ENCODE measurements at places on chromosomes 6 and 20.

DNA sequence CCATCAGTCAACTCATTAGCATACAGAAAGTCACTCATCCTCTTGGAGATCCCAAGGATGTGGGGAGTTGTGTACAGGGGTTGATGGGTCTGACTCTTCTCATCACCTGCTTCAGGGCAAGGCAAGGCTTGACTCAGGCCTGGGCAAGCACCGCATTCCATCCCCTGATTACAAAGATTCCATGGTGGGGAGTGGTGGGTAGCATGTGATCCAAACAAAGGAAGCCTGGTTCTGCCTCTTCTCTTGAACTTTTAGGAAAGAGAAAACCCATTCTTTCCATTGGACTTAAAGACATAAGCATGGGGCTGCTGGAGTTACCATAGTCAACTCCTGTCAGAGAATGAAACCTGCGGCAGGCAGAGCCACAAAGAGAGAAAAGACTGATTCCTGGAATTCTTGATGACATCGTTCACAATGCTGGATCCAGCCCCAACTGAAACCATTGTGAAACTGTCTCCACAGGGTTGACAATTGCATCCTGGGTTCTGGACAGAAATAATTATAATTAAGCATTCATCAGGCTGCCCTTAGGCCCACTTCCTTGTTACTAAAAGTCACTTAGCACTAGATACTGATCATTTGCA is 235.8 kb upstream of the KCNG1 start:
- no peak for DNase-seq

GRCh38 chr20:63831993-63832686 is 1.1 kb upstream of the ZBTB46 start:
- no peak for DNase-seq

DNA sequence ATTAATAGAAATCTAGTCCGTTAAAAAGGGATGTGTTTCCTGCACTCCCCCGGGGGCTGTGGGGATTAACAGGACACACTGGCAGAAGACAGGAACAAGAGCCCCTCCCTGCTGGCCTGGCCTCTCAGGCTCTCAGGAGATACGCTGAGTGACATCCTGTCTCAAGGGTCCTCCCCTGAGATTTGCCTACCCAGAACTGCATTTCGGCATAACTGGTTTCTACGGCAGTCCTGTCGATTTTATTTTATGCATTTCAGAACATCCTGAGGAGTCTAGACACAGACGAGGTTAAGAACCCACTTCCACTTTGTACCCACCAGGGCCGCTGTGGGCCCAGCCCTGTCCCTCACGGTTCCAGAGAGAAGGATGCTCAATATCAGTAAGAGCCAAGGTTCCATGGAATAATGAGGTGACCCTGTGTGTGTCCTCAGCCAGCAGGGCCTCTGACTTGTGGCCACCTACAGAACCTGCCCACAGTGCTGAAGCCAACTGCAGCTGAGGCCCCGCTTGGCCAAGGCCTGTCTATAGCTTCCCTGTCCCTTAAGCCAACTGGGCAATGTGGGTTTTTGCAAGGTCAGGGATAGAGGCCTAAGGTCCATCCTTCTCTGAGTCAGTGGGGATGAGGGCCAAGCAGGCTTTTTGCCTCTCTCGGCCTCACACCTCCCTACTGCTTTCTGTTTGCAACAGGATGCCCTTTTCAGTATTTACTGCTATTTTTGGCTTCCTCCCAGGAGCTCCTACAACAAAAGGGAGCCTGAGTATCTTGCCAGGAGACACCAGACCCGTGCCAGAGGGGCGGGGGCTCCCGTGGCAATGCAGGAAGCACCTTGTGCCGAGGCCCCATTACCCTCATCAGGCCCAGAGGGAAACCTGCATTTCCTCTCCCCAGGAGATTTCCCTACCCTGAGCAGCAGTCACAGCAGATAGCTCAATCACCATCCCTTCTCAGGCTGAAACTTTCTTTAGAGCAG is 14.7 kb downstream of the UQCC2 start:
- peak; percentile 68 for DNase-seq

- no peak for DNase-seq
These were observed 72.3 kb upstream of the IPCEF1 start for GRCh38 chr6:154428897-154429296.

DNA sequence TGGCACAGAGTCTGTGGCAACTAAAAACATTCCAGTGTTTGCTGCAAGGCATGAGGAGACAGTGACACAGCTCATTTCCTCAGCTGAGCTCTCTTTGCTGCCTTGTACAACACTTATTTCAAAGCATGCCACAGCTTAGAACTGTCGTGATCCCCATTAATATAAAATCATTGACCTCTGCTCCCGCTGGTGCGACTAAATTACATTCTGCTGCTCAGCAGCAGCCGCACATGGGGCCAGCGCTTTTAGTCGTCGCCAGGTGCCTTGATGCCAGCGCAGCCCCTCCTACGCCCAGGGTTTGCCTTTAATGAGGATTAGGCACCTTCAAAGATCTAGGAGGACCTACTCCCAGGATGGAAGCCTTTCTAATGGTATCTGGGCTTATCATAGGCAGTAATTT is 717.9 kb upstream of the POU3F2 start:
- no peak for DNase-seq

- DNase-seq: no peak
These were observed 332.6 kb upstream of the MANEA start for GRCh38 chr6:95244751-95245150.

DNA sequence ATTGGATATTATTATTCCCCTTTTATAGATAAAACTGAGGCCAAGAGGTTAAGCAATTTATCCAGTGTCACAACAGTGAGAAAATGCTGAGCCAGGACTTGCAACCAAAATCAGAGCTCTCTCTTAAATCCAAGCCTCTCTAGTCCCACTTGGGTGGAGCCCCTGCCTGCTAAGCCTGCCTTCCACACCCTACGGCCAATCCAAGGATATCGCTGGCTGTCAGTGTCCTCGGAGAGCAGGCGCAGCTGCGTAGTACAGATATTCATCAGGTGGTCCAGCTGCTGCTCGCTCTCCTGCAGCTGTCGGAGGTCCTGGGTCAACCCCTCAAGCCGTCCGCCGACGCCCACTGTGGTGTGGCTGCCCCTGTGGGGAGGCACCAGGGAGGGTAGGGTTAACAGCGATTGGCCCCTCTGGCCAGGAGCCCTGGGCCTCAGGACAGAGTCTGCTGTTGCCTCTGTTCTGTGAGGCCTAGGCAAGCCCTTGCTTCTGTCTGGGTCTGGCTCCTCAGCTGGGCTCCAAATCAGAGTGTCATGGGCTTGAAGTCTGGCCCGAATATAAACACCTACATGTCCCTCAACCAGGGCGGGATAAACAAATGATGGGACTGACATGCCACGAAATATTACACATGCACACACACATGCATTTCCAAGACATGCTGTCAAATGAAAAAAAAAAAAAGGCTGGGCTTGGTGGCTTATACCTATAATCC is 3.9 kb upstream of the NECAB3 start:
- no peak for DNase-seq

DNA sequence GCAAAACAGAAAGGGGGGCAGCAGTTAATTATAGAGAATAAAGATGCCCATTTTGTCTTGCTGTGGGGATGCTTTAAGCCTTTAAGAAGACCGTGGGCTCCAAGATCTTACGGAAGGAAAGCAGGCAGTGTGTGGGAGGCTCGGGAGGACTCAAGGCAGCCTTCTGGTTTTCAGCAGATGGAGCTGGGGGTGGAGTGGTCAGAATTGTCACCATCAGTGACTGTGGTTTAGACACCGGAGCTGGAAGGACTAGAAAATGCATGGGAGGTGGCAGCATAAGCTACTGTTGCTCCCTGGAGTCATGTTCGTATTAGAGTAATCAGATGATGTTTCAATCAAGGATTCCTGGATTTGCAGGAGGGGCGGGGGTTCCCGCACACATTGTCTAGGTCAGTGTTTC is 3.7 kb downstream of the PHACTR1 start:
- DNase-seq: no peak

GRCh38 chr6:52162940-52163908 is 23.0 kb upstream of the IL17A start:
- no peak for DNase-seq

- DNase-seq: peak; percentile 87
These were observed 2.1 kb downstream of the SOX12 start for GRCh38 chr20:327186-328026.

GRCh38 chr6:12068899-12069557 is 56.9 kb downstream of the HIVEP1 start:
- DNase-seq: no peak

DNA sequence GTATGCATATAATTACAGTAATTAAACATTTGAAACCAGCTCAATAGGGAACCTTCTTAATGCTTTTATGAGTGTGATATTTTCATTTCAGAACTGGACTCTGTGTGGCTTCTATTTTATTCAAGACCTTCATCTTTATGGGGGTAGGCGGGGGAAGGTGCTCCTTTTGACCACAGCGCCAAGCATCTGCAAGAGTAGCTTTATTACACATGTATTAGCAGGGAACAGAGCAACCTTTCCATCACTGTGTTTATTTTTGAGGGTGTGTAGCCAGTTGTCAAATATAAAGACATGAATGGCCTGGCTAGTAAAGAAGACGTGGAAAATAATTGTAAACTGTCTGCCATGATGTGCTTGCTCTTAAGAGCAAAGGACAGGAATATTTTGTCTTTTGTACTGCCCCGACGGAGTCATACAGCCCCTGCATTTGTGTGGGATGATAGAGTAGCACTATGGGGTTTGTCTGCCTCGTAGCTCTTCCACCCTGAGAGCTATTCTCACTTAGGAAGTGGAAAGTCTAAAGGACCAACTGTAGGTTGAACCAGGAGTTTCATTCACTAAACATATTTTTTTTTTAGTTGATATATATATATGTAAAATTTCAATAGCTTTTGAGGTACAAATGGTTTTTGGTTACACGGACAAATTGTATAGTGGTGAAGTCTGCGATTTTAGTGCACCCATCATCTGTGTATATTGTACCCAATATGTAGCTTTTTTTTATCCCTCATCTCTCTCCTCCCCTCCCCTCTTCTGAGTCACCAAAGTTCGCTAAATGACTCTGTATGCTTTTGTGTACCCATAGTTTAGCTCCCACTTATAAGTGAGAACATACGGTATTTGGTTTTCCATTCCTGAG is 91.2 kb downstream of the CARMIL1 start:
- no peak for DNase-seq

- no peak for DNase-seq
These were observed 53.4 kb downstream of the FAM83B start for GRCh38 chr6:54899986-54900385.

GRCh38 chr20:14189794-14190402 is 147.5 kb downstream of the FLRT3 start:
- DNase-seq: no peak

- no peak for DNase-seq
These were observed 347.0 kb downstream of the RNGTT start for GRCh38 chr6:88616380-88616779.

GRCh38 chr6:130187335-130188206 is 35.2 kb downstream of the SAMD3 start:
- DNase-seq: no peak

DNA sequence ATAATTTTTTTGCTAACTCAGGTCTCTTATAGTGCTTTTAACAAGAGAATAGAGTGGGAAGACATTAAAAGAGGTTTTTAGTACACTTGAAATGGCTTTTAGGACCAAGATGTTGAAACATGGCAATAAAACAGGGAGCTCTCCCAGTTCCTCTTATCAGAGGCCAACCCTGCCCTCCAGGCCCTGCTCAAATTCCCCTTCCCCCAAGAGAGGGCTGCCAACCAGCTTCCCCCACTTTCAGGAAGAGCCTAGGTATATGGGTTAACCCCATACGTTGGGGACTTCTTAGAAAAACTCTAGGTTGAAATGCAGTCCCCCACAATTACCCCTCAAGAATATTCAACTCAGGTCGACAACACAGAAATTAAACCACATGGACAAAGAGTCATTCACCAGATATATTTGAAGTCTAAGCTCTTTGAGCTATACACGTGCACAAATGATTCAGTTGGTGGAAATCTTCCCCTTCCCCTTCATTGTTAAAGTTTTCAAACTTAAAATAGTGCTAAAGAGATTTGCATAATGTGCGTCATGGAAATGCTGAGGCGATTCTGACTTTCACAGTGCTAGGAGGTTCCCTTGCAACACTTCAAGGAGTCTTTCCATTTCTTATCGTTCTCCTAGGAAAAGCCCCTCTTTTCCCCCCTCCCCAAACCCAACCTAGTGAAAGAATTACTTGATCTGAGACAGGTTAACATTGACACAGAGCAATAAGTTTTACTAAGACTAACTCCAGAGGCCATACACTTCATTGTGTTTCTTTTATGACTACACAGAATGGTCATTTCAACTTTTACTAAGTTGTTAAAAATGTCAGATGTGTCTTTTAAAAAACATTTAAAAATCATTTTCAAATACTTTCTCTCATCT is 49.8 kb upstream of the ENPP5 start:
- no peak for DNase-seq

DNA sequence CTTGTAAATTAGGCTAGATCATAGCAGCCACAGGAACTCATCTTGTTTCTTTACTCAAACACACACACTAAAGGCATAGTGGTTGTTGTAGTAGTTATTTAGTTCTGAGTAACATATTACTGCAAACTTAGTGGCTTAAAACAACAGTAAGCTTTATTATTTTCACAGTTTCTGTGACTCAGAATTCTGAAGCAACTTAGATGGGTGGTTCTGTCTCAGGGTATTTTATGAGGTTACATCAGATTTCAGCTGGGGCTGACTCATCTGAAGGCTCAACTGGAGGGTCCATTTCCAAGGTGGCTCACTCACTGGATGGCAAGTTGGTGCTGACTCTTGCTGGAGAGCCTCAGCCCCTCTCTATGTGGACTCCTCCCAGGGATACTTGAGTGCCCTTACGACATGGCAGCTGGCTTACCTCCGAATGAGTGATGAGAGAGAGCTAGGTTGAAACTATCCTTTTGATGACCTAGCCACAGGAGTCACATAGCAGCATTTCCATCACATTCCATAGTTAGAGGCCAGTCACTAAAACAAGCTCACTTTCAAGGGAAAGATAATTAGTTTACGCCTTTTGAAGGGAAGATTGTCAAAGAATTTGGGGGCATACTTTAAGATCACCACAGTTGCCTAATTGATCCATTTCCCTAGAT is 136.5 kb upstream of the PRND start:
- no peak for DNase-seq

DNA sequence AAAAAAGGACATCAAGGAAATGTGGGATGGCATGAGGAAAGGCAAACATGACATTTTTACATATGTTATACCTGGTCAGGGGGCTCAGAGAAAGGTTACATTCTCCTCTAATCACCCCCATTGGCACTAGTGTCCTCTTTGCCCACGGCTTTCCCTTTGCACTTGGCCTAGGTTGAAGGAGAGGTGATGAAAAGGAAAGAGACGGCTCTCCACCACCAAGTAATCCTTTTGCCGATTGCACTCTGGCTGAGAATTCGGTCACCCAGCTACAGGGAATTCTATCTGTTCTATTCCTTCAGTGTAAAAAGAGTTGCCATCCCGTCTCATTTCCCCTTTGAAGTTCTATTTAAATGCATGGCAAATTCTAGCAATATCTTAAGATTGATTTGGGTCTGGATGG is 10.4 kb downstream of the VGLL2 start:
- no peak for DNase-seq

GRCh38 chr6:31920811-31921210 is 6.7 kb upstream of the C2 start:
- DNase-seq: no peak

GRCh38 chr6:75612434-75612833 is 10.8 kb downstream of the SENP6 start:
- DNase-seq: no peak
